Astrocyte of the cerebellum (primary cell): ENCODE measurements at places on chromosomes 16 and 17.

- DNase-seq: no peak
Observed at GRCh38 chr17:55263569-55264277, 1.0 kb upstream of the HLF start.

DNA sequence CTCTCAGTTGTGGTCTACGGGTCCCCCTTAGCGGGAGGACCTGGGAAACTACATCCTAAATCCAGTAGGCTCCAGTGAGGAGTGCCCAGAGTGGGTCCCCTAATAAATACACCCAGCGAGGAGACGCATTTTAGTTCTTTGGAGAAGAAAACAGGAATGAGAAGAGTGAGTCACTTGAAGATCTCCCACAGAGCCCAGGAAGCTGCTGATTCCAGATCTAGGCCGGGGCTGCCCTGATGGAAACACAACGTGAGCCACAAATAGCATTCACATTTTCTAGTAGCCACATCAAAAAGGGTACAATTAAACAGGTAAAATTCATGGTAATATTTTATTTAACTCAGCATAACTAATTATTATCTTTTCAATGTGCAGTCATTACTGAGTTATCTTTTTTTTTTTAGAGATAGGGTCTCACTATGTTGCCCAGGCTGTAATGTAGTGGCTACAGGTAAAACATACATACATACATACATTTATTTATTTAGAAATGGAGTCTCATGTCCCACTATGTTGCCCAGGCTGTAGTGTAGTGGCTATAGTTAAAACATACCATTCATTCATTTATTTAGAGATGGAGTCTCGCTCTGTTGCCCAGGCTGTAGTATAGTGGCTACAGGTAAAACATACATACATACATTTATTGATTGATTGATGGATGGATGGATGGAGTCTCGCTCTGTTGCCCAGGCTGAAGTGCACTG lies 21.5 kb downstream of the FBXO31 start:
- peak; percentile 32 for DNase-seq

GRCh38 chr17:50476545-50477315 lies 1.9 kb upstream of the RSAD1 start:
- DNase-seq: no peak

GRCh38 chr17:28698253-28698941 lies 13.3 kb downstream of the PROCA1 start:
- DNase-seq: no peak

GRCh38 chr17:57556320-57556719 lies 188.8 kb downstream of the CCDC182 start:
- DNase-seq: no peak

GRCh38 chr17:57471868-57472368 lies 215.6 kb downstream of the MSI2 start:
- DNase-seq: no peak

DNA sequence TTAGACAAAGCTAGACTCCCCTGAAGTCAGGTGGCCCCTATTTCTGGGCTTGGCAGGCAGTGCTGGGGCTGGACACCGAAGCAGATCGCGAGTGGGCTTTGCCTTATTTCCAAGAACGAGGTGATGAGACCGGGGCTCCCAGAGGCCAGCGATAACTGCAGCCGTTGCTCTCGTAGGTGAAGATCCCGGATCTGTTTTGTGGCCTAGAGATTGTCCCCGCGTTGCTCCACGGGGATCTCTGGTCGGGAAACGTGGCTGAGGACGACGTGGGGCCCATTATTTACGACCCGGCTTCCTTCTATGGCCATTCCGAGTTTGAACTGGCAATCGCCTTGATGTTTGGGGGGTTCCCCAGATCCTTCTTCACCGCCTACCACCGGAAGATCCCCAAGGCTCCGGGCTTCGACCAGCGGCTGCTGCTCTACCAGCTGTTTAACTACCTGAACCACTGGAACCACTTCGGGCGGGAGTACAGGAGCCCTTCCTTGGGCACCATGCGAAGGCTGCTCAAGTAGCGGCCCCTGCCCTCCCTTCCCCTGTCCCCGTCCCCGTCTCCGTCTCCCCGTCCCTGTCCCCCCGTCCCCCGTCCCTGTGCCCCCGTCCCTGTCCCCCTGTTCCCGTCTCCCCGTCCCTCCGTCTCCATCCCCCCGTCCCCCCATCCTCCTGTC lies 1.5 kb upstream of the TBCD start:
- no peak for DNase-seq

GRCh38 chr16:68324336-68324735 lies 13.5 kb downstream of the PRMT7 start:
- DNase-seq: no peak

DNA sequence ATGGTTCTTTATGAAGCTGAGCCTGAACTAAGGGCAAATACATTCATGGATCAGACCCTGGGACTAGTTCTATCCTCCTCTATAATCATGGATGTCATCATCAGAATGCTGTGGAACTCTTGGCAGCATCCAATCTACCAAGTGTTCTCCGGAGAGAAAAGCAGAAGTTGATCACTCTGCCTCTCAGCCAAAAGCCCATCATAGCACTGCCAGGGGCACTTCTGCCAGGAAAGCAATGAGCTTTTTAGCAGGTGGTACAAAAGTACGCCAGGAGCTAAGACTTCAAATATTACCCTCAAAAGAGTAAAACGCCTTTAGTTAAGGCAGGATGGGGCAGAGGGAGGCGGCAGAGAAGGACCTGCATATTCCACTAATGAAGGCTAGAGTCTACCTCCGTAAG lies 279.0 kb downstream of the SLC39A11 start:
- no peak for DNase-seq

- DNase-seq: no peak
Observed at GRCh38 chr16:47019568-47019967, 46.1 kb upstream of the DNAJA2 start.

GRCh38 chr16:82331397-82331796 lies 161.4 kb upstream of the MPHOSPH6 start:
- no peak for DNase-seq

- DNase-seq: no peak
Observed at GRCh38 chr17:49252148-49252695, 21.6 kb upstream of the PHOSPHO1 start.

GRCh38 chr17:17044846-17045561 lies 2.7 kb downstream of the MPRIP start:
- peak; percentile 42 for DNase-seq

GRCh38 chr16:50271148-50272041 lies 5.0 kb downstream of the ADCY7 start:
- no peak for DNase-seq

- DNase-seq: no peak
Observed at GRCh38 chr16:74825941-74826340, 51.3 kb upstream of the FA2H start.

DNA sequence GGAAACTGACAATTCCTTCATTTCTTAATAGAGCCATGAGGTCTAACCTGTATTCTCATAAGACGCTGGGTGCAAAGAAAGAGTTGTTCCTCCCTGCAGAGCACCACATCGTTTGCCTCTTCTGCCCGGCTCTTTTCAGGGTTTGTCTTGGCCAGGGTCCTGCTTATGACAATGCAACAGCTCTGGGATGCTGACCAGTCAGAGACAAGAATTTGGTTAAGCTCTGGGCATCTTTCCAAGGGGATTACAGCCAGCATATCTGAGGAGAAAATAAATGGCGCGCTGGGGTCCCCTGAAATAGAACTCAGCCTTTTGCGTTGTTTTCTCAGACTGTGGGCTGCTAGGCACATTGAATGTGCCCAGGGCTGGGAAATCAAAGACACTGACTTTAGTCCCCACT lies 128.6 kb downstream of the SHISA6 start:
- DNase-seq: no peak

DNA sequence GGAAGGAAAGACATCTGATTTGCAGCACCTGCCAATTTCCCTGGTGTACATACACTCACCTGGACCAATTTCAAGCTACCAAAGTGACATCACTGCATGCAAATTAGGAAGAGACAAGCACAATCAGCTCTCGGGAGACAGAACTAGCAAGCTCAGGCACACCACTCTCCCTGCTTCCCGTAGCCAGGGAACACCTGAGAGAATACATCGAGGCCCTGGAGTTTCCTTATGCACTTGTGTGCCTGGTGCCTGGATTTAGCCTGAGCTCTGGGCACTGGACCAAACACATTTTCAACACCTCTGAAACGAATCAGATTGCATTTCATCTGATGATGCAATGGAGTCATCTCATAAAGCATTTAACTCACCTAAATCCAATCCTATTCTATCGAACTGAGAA lies 110.5 kb downstream of the HS3ST2 start:
- no peak for DNase-seq

- DNase-seq: no peak
Observed at GRCh38 chr16:52708476-52708875, 161.5 kb upstream of the TOX3 start.

GRCh38 chr17:38797828-38798227 lies 1.5 kb downstream of the PIP4K2B start:
- DNase-seq: no peak

DNA sequence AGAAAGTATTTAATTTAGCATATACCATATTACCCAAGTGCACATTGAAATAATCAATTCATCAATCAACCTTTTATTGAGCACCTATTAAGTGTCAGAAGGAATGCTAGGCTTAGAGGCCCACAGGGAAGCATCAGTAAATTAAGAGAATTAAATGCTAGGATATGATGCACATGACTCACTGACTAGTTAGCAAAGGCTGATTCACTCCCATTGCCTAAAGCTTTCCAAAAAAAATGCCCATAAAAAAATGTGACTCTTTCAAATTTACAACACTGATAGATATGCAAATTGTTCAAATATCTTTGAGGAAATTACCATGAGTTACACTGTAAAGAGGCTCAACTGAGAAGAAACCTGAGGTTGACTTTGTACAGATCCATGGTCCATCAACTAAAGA lies 883.3 kb downstream of the CDH11 start:
- DNase-seq: no peak

- DNase-seq: no peak
Observed at GRCh38 chr17:81298991-81299738, 4.1 kb upstream of the SLC38A10 start.

DNA sequence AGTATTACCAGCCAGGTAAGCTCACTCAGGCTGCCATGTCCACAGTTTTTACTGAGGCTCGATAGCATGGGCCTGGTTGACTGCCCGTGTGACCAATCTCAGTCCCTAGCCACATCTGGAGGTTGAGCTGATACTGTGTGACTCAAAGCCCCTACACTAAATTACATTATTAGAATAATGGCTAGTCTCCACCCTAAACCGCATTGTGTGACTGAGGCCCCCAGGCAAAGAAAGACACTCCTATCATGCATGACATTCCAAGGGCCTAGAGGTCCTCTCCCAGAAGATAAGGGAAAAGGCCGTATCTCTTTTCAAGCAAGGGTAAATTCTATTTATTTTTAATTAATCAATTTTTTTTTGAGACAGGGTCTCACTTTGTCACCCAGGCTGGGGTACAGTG lies 505.3 kb downstream of the HAPSTR1 start:
- no peak for DNase-seq

GRCh38 chr16:88749358-88749757 lies 35.7 kb downstream of the PIEZO1 start:
- no peak for DNase-seq

GRCh38 chr17:82647593-82648164 lies 565 bp downstream of the WDR45B start:
- DNase-seq: no peak

- DNase-seq: no peak
Observed at GRCh38 chr17:1484676-1485422, 7.6 kb downstream of the MYO1C start.

GRCh38 chr17:76531486-76532038 lies 5.9 kb downstream of the CYGB start:
- no peak for DNase-seq

DNA sequence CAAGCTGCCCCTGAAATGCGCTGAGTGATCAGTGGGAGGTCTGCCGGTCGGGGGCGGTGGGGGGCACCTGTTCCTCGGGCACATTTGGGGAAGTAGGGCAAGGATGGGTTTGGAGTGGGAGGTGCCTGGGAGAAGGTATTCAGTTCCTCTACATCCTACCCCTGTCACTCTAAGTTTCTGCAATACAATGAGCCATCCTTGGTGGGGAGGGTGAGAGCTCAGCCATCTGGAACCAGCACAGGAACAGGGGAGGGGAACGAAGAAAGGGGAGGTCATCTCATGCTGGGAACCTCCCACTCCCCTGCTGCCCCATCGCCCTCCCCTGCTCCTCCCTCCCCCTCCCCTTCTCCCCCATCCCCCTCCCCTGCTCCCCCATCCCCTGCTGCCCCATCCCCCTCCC lies 4.2 kb downstream of the DPH1 start:
- no peak for DNase-seq

DNA sequence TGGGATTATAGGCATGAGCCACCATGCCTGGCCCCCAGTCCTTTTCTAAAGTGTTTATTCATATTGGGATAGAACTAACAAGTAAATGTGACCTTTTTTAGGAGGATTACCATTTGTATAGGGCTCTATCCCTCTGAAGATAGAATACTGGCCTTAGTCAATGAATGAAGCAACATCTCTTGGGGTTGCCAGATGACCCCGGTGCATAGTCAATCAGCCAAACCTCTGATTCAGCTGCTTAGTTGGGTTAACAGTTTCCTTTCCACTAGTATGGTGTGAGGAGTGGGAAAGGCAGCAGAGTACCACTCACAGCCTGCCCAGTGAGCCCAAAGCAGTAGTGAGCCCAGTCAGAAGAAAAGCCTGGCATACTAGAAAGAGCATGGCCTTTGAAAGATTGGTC lies 94.6 kb upstream of the TBX2 start:
- DNase-seq: no peak

DNA sequence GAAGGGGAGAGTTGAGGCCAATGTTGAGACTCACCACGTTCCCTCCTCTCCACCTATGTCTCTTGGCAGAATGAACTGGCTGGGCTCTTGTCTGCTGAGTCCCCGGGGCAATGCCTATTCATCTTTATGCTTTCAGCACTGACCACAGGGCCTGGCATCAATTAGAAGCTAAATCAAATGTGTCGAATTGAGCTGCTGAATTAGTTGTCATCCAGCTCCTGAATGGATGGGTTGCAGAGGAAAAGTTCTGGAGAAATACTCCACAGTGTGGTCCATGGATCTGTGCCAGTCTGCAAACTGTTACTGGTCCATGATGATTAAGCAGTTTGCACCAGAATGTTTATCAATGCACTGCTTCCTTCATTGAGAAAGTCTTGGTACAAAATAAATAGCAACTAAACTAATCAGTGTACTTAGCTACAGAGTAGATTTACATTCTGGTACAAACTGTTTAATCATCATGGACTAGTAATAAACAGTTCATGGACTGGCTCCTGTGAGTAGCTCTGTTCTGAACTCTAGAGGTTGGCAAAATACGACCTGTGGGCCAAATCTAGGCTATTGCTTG lies 4.6 kb downstream of the CNGB1 start:
- DNase-seq: peak; percentile 11

DNA sequence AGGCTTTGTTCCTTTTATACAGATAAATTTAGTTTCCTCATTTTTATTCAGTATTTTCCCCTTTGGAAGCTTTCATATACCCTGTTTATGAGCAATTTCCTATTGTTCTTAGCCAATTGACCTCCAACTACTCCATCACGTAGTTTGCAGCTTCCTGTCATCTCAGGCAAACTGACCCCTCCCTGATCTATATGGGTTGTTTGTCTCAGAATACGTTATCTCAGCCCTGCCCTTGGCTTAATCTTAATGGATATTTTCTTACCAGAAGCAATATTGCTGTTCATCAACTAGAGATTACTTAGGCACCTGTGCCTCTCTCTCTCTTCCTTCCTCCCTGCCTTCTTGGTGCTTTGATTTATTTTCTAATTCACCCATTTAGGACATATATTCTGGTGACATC lies 81.2 kb downstream of the ZNF18 start:
- no peak for DNase-seq
